ENCODE measurements at places on chromosomes 5 and 9. TPM values are rescaled to one million over a fixed set of nuclear protein-coding genes. Genes with fewer than 3 reads are reported as not detected.
A peak's percentile ranks its signal among the peaks of the same experiment; 100 is the strongest.

DNA sequence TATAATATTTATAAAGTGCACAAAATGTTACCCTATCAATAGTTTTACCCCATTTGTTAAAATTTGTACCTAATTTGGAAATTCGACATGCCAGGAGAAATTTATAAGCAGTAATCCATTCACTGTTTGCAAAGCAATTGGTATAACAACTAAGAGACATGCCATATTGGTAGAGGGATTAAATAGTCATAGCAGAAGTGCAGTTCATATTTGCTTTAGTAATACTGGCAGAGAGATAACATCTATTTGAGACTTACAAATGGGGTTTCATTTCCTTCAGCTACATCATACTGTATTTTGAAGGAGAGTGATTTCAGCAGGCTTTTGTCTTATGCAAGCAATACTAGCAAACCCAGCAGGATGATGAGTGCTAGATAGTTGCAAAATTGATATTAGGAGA is 610.4 kb upstream of the CDH10 start:
- no peak for DNase-seq

- DNase-seq: no peak
Measured at GRCh38 chr9:130609163-130609562, 29.8 kb downstream of the FUBP3 start.

DNA sequence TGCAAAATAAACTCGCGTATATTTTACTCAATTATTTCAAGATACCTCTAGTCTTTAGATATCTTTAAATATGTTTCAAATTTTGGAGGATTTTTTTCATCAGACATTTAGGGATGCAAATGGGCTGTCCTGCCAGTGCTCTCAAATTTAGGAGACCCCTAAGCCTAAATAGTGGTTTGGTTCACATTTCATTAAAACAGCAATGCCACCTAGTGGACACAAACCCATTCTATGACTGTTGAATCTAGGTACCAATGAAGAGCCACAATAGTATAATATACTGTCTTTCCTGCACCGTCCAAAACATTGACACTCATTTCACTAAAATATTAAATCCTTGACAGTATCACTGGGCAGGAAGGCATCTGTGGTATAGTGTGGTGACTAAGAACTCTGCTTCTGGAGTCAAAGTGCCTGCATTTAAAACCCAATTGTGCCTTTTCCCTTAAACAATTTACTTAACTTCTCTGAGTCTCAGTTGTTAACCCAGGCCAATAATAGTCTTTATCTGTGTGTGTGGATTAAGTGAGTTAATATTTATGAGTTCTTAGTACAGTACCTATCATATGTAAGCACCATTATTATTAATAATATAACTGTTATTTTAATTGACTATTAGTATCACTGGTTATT is 148.0 kb downstream of the RORB start:
- peak; percentile 7 for DNase-seq

GRCh38 chr9:93295031-93295430 is 111.1 kb downstream of the WNK2 start:
- no peak for DNase-seq

GRCh38 chr5:99019254-99019653 is 90.4 kb upstream of the CHD1 start:
- DNase-seq: no peak

GRCh38 chr9:137319011-137319738 is 17.1 kb upstream of the NRARP start:
- DNase-seq: no peak

- DNase-seq: no peak
Measured at GRCh38 chr9:134757216-134757975, 115.8 kb downstream of the COL5A1 start.

DNA sequence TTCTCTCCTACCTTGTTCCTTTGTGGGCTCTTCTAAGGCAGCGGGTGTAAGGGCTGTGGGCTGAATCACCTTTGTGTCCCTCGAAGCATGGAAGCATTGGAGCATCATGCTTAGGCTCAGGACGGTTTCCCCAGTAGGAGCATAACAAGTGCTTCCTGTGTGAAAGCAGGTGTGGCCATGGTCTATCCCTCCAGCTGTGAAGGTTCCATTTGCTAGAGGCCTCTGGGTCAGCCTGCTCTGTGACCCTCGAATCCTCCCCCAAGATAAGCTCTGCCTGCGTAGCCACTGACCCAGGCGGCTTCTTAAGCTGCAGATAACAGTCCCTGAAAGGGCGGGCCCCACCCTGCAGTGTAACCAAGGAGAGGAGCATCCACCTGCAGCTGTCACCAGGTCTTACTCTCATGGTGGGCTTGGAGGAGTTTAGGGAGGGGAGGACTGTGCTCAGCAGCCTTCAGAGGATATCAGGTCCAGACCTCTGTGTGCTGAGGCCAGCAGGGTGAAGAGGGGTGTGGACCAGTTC is 8.4 kb upstream of the NDST1 start:
- no peak for DNase-seq

DNA sequence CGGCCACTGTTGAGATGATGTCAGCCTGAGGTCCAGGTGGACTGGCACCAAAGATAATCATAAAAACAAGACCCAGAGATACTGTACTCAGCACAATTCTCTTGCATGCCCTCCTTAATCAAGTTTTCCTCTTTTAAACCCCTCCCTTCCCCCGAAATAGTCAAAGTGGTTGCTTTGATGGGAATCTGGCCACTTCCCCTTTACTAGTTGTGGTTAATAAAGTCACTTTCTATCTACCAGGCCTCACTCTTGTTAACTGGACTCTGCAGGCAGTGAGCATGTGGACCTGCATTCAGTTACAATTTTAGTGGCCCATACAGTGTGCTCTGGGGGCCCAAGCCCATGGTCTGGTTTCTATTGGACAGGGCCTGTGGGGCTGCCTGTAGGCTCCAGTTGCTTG is 17.5 kb downstream of the FBP2 start:
- DNase-seq: no peak

- DNase-seq: peak; percentile 18
Measured at GRCh38 chr5:891837-892393, 686 bp downstream of the BRD9 start.

- DNase-seq: no peak
Measured at GRCh38 chr5:150648294-150649107, 8.0 kb downstream of the SYNPO start.

DNA sequence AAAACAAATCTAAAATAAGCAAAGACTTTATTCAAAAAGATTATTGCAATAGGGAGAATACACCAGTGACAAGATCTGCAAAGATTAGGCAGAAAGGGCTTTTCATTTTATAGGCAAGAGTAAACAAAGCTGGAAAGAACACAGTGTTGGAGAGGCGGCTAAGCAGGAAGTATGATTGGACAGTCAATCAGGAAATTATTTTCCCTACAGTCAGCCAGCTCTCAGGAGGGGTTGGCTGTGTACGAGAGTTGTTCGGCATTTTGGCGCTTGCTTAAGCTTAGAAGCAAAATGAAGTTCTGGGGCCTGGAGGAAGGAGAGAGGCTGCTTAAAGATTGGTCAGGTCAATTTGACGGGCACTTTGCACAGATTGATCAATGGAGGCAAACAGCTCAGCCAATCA is 1030.5 kb downstream of the TLE4 start:
- DNase-seq: no peak

- peak; percentile 79 for DNase-seq
Measured at GRCh38 chr5:116652196-116652729, 77.6 kb upstream of the SEMA6A start.

GRCh38 chr5:80810425-80810824 is 149.7 kb upstream of the RASGRF2 start:
- no peak for DNase-seq

SEPTIN8 gene
- total RNA-seq: 40.4 TPM

TCF7 gene
- total RNA-seq: 16.8 TPM

GABRA6 gene
- total RNA-seq: not detected

HRCT1 gene
- total RNA-seq: 0.69 TPM

CD180 gene
- total RNA-seq: not detected

PCDHGC5 gene
- 1.5 TPM for total RNA-seq
